IMR-90 (cell line): ENCODE measurements at places on chromosomes 12 and 14. TPM values are rescaled to one million over a fixed set of nuclear protein-coding genes. Genes with fewer than 3 reads are reported as not detected.

Gene VWF
- under 0.01 TPM in 2 replicates for total RNA-seq

Gene KRT7
- 0.54 and 1.4 TPM in 2 replicates for total RNA-seq

Gene OTOGL
- total RNA-seq: 0.18 and 0.28 TPM in 2 replicates

Gene CREBL2
- 19.0 and 32.5 TPM in 2 replicates for total RNA-seq

Gene GNB3
- 0.56 and 0.72 TPM in 2 replicates for total RNA-seq

Gene KRT83
- not detected in 2 replicates for total RNA-seq

Gene HAL
- under 0.01 and 0.56 TPM in 2 replicates for total RNA-seq

Gene HHIPL1
- 0.56 and 0.72 TPM in 2 replicates for total RNA-seq

Gene FAM181A
- not detected in 2 replicates for total RNA-seq

Gene SOCS2
- total RNA-seq: 12.0 and 19.4 TPM in 2 replicates

Gene SLC6A12
- not detected in 2 replicates for total RNA-seq

Gene RESF1
- total RNA-seq: 7.3 and 10.3 TPM in 2 replicates

Gene NKX2-8
- total RNA-seq: not detected in 2 replicates

Gene GDF3
- not detected in 2 replicates for total RNA-seq

Gene NPFF
- total RNA-seq: not detected in 2 replicates

Gene PTPRO
- total RNA-seq: under 0.01 and 0.18 TPM in 2 replicates

Gene PLEKHG3
- total RNA-seq: 4.4 and 8.2 TPM in 2 replicates

Gene CLEC9A
- total RNA-seq: not detected in 2 replicates

Gene CMTM5
- total RNA-seq: not detected in 2 replicates

Gene ASCL4
- total RNA-seq: not detected in 2 replicates

Gene MIP
- total RNA-seq: not detected in 2 replicates

Gene TMCC3
- total RNA-seq: 0.28 and 0.36 TPM in 2 replicates

Gene PPTC7
- total RNA-seq: 4.1 and 4.7 TPM in 2 replicates

Gene ACRBP
- total RNA-seq: not detected in 2 replicates

Gene TESPA1
- total RNA-seq: not detected in 2 replicates

Gene RHEBL1
- total RNA-seq: 0.56 and 0.72 TPM in 2 replicates

Gene OAS3
- total RNA-seq: 4.1 and 4.4 TPM in 2 replicates

Gene PPP1R1A
- total RNA-seq: not detected in 2 replicates

Gene TC2N
- under 0.01 and 0.18 TPM in 2 replicates for total RNA-seq

Gene SPTB
- total RNA-seq: under 0.01 TPM in 2 replicates

Gene OR11H6
- not detected in 2 replicates for total RNA-seq

Gene SLC5A8
- not detected in 2 replicates for total RNA-seq

Gene NTS
- total RNA-seq: not detected in 2 replicates

Gene PPP2R5E
- total RNA-seq: 12.2 and 21.1 TPM in 2 replicates

Gene CCDC197
- not detected in 2 replicates for total RNA-seq

Gene KCNC2
- not detected in 2 replicates for total RNA-seq

Gene RDH16
- total RNA-seq: not detected in 2 replicates

Gene RAN
- 898 and 910 TPM in 2 replicates for total RNA-seq

Gene RAP1B
- 200 and 262 TPM in 2 replicates for total RNA-seq

Gene KLRB1
- total RNA-seq: not detected in 2 replicates

Gene BORCS5
- 14.7 and 18.3 TPM in 2 replicates for total RNA-seq

Gene ASB2
- 0.54 and 0.83 TPM in 2 replicates for total RNA-seq

Gene BMAL2
- total RNA-seq: 55.3 and 57.0 TPM in 2 replicates

Gene TSPAN19
- total RNA-seq: not detected in 2 replicates

Gene P2RX2
- total RNA-seq: not detected in 2 replicates

Gene NEUROD4
- total RNA-seq: not detected in 2 replicates

Gene SPX
- total RNA-seq: under 0.01 and 0.28 TPM in 2 replicates

Gene PRH2
- total RNA-seq: 0.28 TPM in 1 of 2 replicates, not detected in the other

Gene TPPP2
- total RNA-seq: not detected in 2 replicates

Gene IRAK4
- total RNA-seq: 27.6 and 30.8 TPM in 2 replicates

Gene GYS2
- not detected in 2 replicates for total RNA-seq
